ENCODE measurements at places on chromosomes 5 and 9.

DNA sequence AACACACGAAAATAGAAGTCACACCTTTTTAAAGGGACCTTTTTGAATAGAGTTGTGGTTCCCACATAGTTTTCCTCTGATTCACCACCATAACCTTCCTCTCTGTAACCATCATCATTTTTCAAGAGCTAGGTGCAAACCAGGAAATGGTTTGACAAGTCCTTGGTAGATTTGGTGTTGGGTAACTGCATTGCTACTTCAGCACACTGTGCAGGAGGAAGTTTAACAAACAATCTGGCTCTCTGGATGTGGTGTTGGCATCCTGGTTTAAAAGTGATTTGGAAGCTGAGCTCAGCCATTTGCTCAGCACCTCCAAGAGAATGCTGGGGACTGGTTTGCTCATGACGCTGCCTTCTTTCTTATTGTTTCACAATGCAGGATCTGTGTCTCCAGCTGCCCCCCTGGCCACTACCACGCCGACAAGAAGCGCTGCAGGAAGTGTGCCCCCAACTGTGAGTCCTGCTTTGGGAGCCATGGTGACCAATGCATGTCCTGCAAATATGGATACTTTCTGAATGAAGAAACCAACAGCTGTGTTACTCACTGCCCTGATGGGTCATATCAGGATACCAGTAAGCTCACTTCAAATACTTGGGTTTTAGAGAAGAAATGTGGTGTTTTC, 213.1 kb downstream of the RFK start:
- no peak for DNase-seq

DNA sequence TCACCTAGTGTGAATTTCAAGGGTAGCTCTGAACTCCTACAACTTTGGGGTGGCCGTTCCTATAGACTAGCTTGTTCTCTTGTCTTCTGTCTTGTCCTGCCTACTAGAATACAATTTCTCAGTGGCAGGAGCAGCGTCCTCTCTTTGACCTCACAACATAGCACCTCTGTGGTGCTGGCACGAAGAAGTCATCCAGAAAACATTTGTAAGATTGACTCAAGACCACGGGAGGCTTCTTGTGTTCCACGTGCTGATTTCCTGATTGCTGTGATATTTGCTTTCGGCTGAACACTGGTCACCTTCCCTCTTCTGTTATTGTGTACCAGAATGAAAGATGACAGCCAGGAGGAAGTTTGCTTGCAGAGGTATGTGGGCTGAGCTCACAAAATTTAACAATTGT, 27.0 kb downstream of the SLC1A1 start:
- no peak for DNase-seq

DNA sequence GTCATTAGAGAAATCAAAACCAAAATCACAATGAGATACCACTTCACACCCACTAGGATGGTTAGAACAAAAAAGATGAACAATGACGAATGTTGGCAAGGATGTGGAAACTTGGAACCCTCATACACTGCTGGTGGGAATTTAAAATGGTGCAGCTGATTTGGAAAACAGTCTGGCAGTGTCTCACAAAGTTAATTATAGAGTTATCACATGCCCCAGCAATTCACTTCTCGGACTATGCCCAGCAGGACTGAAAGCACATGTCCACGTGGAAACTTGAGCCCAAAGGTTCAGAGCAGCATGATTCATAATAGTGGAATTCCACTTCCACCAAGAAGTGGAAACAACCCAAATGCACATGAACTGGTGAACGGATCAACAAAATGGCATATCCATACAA, 85.0 kb upstream of the HRH2 start:
- no peak for DNase-seq

- DNase-seq: no peak
These were observed 13.5 kb upstream of the RALGDS start for GRCh38 chr9:133134388-133135145.

- no peak for DNase-seq
These were observed 23.2 kb upstream of the NCS1 start for GRCh38 chr9:130149031-130149430.

GRCh38 chr5:77629509-77630113, 8.9 kb downstream of the OTP start:
- no peak for DNase-seq

Data from CD8-positive, alpha-beta memory T cell (primary cell).